M059J (cell line): ENCODE measurements at places on chromosomes 3 and 15.

DNA sequence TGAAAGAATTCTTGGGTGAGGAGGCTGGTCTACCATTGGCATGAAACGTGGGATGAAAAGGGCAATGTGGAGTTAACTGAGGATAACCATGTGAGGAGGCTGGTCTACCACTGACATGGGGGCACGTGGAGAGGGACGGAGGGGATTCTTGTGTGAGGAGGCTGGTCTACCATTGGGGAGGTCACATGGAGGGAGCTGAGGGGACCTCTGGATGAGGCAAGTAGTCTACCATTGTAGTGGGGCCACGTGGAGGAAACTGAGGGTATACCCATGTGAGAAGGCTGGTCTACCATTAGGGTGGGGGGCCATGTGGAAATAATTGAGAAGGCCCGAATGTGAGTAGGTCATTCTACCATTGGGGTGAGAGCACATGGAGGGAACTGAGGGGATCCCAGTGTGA, 154.1 kb downstream of the FBLN2 start:
- DNase-seq: no peak

DNA sequence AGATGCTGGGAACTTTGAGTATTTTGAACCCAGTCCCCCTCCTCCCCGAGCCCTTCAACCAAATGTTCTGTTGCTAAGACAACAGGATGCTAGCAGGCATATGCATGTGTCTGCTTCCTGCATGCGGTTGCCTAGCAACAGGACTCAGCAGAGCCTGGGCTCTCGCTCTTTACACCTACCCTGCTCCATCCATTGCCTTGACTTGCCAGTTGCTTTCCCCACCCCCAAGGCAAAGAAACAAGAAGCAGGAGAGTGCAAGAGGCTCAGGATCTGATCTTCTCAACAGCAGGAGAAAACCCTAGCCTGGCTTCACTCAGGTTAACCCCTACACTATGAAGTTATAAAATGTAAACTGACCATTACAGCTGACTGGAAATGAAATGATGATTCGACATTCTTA, 393.0 kb downstream of the IGSF11 start:
- DNase-seq: peak; percentile 48

DNA sequence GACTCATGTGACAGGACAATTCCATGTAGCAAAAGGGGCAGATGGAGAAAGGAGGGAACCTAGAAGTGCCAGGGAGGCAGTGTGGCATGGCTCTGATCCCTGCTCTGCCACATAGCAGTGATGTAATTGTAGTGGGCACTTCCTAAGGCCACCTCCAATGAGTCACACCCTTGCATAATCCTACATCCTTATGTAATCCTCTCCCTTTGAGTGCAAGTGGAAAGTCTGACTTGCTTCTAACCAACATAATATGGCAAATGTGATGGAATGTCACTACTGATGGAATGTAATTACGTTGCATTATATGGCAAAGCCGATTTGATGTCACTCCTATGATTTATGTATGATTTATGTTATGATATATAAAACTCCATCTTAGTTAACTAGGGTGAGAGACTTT, 72.9 kb upstream of the ATP2C1 start:
- DNase-seq: peak; percentile 89

GRCh38 chr15:85482894-85483293, 102.5 kb downstream of the AKAP13 start:
- DNase-seq: peak; percentile 89

GRCh38 chr3:125231895-125232294, 19.3 kb upstream of the SLC12A8 start:
- DNase-seq: peak; percentile 77

DNA sequence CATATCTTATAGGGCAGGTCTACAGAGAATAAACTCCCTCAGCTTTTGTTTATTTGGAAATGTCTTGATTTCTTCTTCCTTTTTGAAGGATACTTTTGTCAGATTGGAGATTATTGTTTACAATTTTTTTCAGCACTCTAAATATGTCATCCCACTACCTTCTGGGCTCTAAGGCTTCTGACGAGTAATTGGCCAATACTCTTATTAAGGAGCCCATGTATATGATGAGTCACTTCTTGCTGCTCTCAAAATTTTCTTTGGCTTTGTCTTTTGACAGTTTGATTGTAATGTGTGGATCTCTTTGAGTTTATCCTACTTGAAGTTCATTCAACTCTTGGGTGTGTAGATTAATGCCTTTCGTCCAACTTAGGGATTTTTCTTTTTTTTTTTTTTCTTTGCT, 28.9 kb upstream of the CD200R1L start:
- peak; percentile 21 for DNase-seq

GRCh38 chr3:9194509-9195184, 54.8 kb downstream of the SRGAP3 start:
- no peak for DNase-seq

GRCh38 chr3:187616307-187616972, 53.8 kb downstream of the SST start:
- DNase-seq: peak; percentile 63

DNA sequence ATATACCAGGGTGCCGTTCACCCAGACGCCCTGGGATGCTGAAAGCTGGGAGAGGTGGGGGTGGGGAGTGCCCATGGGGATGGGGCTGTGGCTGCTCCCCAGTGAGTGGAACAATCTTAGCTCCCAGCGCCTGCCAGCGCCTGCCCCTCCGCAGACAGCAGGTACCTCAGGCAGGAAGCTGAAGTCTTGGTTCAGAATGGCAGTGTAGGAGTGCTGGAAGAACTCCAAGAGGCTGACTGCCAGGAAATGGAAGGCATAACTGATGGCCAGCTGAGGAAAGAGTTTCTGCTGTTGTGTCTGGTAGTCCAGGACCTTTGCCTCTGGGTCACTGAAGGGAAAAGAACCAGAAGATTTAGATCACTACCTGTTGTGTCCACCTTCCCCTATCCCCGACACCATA, 8.4 kb downstream of the ACOX2 start:
- peak; percentile 83 for DNase-seq

DNA sequence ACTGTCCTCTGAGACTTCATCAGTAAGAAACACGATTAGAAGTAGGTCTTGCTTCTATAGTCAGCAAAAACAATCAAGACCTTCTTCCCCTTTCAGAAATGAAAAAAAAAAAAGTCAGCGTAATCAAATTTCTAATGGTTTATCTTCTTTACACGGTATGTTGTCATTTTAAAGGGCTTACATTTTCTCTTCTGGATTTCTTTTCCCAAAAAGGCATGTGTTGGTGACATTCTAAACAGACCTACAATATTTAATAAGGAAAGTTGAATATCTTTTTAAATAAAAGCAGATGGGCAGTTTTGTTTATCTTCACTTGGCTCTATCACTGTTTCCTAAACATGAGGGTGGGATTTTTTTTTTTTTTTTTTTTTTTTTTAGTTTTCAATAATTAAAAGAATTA, 197.3 kb upstream of the ADAMTS9 start:
- DNase-seq: no peak

DNA sequence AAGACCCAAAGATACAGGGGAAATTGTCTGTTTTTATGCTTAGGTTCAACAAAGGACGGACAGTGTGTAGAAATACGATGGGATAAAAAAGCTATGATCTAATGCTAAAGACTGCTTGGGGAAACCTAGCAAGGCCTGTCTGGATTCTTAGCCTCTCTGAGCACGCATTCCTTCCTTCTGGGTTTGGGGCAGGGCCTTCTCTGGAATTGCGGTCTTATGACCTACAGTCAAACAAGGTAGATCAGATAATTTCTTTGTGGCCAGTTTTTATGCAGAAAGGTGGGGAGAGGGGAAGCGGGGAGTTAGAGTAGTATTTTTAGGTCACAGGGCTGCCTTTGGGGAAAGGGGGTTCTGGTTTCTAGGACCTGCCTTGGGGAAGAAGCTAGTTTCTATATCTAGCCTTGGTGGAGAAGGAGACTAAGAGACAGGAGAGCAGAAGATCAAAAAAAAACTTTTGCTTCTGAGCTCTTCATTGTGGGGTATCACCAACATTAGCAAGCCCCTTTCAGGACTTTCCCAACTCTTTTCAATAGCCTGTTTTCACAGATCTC, 39.1 kb upstream of the LIPC start:
- no peak for DNase-seq

GRCh38 chr15:72813345-72814004, 29.9 kb upstream of the ADPGK start:
- no peak for DNase-seq

GRCh38 chr15:39447881-39448280, 133.0 kb upstream of the THBS1 start:
- DNase-seq: no peak

DNA sequence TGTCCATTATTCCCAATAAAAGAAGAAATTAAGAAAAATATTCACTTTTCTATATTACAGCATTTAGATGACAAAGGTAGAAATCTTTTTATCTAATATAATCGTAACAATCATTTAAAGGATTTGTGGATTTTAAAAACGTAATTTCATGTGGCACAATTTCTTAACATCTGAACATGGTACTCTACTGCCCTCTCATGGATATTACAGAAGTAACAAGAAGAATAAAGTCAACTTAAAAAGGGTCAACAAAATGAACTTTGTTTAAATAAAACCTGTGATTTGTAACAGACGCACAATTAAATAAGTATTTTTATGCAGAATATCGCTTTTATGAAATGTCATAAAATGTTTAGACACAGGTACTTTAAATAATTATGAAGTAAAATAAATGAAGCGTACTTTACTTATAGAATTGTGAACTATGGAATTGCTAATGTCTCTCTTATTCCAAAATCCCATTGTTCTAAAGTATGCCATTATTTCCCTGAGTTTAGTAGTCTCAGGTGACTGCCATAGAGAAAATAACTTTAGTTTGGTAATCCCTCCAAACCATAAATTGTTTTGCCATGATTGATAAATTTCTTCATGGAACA, 366.8 kb upstream of the ZNF385D start:
- peak; percentile 24 for DNase-seq

DNA sequence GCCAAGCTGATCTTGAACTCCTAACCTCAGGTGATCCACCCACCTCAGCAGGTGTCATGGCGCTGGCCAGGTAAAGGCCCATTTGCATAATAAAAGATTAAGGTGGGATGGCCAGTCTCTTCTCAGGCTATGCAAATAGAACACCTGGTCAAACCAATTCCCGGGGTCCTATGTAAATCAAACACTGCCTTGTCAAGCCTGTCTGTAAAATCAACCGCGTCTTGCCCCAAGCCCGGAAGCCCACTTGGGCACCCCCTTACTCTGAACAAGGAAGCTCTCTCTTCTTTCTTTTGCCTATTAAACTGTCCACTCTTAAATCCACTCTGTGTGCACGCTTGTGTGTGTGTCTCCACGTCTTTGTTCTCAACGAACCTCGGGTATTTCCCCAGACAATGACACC, 13.0 kb upstream of the POC1A start:
- no peak for DNase-seq

DNA sequence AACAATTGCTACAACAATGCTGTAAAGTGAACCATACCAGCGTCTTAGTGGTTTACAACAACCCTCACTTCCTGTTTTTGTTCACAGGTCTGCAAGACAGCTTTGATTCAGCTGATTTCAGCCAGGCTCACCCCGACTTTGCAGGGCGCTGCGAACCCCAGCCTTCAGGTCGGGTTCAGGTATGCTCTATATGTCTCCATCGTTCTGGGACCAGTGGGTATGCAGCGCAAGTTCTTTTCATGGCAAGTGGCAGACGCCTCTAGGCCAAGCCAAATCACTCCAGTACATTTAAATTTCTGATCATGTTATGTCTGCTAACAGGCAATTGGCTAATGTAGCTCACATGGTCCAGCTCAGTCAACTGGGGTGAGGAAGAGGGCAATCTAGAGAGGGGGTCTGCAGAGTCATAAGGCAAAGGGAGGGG, 52.4 kb upstream of the RGMA start:
- no peak for DNase-seq

DNA sequence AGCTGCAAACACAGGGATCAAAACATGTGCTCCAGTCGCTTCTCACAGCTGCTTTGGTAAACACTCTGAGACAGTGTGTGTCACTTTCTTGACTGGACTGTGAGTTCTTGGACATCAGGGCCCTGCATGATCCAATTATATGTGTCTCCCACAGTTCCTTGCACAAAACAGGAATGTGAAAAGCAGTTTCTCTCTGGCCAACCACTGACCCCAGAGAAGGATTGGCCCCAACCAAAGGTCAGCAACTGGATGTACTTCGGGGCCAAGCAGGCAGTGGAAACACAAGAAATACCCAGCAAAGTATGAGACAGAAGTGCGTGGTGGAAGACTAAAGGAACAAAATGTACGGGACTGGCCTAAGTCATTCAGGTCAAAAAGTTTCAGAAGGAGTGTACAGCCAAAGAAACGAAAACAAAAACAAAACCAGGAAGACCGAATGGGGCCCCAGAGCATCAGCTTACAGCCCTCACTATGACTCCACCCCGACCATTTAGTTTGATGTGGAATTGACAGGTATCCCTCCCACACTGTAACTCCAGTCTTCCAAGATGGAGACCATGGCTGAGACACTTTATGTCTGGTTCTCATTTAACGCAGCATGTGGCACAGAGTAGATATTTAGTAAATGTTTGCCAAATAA, 76.7 kb upstream of the LPP start:
- no peak for DNase-seq

DNA sequence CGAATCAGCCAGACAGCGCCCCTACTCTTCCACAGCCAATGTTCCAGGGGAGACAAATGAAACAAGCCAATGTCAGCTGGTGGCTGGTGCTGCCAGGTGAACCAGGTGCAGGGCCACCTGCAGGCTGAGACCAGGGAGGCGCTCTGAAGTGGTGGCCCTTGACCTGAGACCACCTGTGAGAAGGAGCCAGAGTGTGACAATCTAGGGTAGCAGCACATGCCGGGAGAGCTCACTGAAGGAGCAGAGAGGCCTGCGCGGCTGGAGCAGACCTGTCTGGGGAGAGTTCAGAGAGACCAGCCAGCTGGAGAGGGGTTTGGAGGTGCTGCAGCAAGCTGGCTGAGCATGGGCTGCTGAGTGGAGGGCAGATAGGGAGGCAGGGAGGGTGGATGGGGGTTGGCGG, 693 bp upstream of the STAB1 start:
- no peak for DNase-seq
